ENCODE measurements at places on chromosomes 11 and 22.

DNA sequence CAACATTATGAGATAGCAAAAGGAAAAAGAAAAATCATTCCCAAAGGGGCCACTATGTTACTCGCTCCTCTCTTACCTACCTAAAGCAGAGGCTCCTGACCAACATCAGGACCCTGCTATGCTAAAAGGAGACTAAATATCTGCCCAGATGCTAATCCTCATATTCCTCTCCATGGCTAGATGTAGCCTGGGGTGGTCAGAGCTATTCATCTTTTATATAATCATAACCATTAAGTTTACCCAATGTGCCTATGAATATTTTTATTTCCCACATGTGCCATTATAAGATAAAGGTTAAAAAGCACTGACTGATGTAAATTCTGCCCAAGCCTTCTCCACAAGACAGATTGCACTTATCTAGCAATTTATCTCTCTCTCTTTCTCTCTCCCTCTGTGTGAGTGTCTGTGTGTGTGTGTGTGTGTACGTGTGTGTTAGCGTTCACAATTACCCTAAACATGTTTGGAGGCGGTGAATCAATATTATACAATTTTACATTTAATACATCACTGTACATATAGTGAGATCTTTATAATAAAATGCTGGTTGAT is 41.2 kb upstream of the ANO5 start:
- no peak for DNase-seq

GRCh38 chr11:2997406-2997805 is 5.3 kb upstream of the NAP1L4 start:
- DNase-seq = no peak

- DNase-seq = no peak
Observed at GRCh38 chr11:80414181-80415165, 973.6 kb upstream of the TENM4 start.

- DNase-seq = no peak
Observed at GRCh38 chr22:23106906-23107367, 34.9 kb downstream of the RSPH14 start.

DNA sequence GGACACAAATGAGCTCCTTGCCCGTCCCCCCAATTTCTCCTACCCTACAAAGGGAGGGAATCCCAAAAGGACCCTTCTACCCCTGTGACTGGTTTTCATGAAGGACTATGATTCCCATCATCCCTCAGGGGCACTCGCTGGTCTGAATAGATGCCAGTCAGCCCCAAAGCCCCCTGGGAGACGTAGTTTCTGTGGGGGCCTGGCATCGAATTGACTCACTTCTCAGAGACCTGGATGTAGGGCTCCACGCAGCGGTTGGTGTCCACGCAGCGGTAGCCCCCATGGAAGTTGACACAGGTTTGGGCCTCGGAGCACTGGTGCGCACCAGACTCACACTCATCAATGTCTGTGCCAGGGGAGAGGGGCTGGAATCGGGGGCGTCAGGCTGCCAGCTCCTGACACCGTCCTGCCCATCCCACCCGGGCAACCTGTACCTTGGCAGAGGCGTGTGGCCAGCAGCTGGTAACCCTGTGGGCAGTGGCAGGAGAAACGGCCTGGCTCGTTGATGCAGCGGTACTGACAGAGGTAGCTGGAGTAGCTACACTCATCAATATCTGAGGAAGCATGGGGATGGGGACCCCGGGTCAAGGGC is 4.4 kb downstream of the EFEMP2 start:
- DNase-seq = no peak

- no peak for DNase-seq
Observed at GRCh38 chr22:22410677-22411076, 97.9 kb downstream of the ZNF280B start.

DNA sequence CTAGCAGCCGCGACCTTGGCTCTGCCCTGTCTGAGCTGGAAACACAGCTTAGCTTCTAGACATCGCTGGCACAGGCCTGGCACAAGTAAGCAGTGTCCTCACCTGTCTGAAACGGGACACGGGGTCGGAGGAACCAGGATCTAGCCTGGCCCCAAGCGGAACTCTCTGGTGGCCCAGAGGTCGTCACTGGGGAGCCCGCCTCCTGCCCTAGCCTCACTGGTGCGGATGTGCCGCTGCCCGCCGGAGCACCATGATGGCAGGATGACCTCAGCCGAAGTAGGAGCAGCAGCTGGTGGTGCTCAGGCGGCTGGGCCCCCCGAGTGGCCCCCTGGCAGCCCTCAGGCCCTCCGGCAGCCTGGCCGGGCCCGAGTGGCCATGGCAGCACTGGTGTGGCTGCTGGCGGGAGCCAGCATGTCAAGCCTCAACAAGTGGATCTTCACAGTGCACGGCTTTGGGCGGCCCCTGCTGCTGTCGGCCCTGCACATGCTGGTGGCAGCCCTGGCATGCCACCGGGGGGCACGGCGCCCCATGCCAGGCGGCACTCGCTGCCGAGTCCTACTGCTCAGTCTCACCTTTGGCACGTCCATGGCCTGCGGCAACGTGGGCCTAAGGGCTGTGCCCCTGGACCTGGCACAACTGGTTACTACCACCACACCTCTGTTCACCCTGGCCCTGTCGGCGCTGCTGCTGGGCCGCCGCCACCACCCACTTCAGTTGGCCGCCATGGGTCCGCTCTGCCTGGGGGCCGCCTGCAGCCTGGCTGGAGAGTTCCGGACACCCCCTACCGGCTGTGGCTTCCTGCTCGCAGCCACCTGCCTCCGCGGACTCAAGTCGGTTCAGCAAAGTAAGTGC is 871 bp downstream of the SLC35E4 start:
- DNase-seq = no peak

DNA sequence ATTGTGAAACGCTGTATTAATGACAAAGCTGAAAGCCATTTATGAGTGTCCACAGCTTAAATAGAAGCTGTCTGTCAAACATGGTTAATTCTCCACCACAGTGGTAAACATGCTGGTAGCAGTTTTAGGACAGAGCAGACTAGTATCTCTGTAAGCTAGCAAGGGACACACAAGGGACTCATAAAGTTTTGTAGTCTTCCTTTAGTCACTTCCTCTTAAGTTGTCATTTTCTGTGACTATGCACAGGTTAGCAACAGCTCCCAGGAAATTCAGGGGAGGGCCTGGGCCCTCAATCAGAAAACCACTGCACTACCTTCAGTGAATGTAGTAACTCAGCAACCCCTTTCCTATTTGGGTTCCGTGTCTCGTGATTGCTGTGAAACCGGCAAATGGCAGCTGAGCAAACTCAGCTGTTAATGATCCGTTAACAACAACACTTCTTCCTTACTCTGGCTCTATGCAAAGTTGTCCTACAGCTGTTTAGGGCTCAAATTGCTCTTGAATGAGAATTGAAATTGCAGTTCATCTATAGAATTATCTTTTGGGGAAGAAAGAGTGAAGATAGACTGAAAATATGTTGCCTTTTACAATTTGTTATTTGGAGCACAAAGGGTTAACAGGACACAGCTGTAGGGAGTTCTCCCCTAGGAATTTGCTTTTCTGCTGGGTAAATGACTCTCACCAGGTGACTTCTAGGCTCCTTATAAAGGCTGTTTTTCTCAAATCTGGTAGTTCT is at the start of gene MMP26:
TSS of gene MMP26 (plus strand) at position 731 of the 736 bp plus-strand sequence.
- no peak for DNase-seq

GRCh38 chr11:44527476-44527875 is 38.0 kb upstream of the CD82 start:
- DNase-seq = no peak

DNA sequence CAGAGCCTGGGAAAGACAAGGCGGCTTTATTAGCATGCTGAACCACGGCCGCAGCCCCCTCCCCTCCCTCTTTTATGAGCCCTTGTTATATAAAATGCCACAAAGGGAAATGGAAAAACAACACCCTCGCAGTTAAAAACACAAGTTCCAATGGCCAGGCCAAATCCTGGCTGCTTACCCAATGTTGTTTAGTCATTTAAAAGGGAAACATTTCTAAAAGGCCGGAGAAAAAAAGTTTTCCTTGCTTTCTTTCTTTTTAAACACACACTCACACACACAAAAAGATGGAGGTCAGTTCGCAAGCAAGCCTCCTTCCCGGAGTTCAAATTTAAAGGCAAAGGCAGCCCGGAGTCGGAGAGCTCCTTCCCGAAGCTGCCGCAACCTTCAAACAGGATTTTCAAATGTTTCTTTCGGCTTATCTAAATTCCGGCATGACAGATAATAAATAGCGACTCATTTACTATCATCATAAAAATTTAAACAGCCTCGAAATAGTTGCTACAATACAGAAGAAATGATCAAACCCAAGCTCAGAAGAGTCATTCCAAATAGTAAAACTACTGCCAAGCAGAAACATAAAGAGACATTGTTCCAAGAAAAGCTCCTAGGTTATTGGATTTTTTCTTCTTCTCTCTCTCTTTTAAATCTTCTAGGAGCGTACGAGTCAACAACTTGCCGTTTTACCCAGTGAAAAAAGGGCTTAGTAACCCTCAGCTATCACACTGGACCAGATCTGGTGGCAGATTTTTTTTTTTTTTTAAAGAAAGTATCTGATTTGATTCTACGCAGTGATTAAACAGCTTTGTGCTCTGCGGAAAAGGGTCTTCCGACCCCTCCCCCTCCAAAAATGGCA is 3.5 kb downstream of the PHF21B start:
- DNase-seq = no peak

GRCh38 chr22:28894334-28894733 is 11.0 kb downstream of the ZNRF3 start:
- no peak for DNase-seq

GRCh38 chr11:18699848-18700261 is 1.3 kb downstream of the TMEM86A start:
- no peak for DNase-seq

- DNase-seq = no peak
Observed at GRCh38 chr11:18752502-18752901, 26.5 kb upstream of the IGSF22 start.

GRCh38 chr11:12282676-12283075 is 94.7 kb upstream of the PARVA start:
- no peak for DNase-seq

GRCh38 chr11:69538854-69539253 is 57.4 kb downstream of the LINC01488 start:
- no peak for DNase-seq

DNA sequence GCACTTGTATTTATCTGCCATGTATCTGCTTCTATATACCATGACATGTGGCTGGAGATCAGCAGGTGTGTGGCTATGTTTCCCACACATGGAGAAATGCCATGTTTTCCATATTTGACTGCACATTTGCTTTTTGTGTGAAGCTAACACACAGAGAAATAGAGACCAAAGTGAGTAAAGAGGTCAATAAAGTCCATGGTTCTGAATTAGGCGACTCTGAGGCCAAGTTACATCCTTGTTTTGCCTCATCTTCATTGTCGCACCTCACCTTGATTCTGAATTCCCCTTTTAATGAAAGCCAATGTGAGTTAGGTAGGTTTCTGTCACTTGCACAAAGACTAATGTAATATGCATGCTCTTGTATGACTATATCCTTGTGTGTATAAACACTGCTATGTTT is 194.1 kb downstream of the INSC start:
- no peak for DNase-seq

DNA sequence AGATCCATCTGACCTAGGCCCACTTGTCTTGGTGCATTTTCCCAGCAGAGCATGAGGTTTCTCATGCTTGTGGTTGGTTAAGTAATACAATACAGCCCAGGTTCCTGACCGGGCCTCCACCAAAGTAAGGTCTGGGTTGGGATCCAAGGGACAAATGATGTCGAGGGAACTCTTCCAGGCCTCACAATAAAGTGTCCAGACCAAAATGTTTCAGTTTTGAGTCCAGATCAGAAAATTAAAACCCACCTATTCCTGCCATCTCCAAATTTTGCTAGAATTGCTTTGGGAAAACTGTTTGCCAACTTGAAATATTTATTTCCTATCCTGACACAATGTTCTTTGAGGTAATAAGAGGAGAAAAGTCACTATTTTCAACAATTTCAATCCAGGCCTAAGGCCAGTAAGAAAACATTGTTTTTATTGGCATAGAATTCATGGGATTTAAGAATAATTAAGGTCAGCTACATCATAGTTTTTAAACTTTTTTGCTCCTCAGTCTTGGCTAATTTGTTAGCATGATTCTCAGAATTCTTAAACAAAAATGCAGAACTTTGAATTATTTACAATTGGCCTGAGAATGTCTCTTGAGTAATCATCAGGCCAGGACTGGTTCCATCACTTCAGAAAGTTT is 51.4 kb downstream of the ME3 start:
- DNase-seq = no peak

GRCh38 chr11:10680956-10681487 is 12.5 kb downstream of the IRAG1 start:
- DNase-seq = no peak

GRCh38 chr11:44621140-44621681 is 55.7 kb downstream of the CD82 start:
- DNase-seq = peak; percentile 2

GRCh38 chr11:3202759-3203158 is 15.9 kb downstream of the MRGPRG start:
- no peak for DNase-seq

GRCh38 chr11:1747753-1748635 is 2.4 kb downstream of the IFITM10 start:
- no peak for DNase-seq

- DNase-seq = no peak
Observed at GRCh38 chr11:109677876-109678275, 255.9 kb downstream of the C11orf87 start.

DNA sequence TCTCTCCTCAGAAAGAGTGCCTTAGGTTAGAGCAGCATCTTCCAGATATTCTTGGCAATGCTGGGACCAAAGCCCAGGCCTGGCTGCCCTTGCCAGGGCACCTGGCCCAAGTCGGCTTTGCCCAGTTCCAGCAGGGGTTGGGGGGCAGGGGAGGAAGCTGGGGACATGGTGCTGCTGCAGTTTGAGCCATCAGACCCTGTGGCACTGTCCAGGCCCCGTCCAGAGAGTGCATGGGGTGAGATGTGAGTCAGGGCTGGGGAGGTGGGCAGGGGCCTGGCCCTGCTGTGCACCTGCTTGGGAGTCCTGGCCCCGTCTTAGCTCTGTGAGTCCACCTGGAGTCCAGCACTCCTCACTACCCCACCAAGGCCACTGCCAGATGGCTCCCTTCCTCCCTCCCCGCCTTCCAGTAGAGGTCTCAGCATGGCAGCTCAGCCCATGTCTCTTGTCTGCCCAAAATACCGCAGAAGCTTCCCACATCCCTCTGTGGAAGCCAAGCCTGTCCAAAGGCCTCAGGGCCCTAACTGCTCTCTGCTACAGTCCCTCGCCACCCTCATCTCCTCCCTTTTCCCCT is 16.6 kb downstream of the DERL3 start:
- DNase-seq = no peak

- DNase-seq = no peak
Observed at GRCh38 chr11:116723511-116723910, 49.3 kb downstream of the BUD13 start.
